ENCODE measurements at places on chromosomes 1 and 21.

- DNase-seq, result no peak
These were observed 39.5 kb upstream of the USP1 start for GRCh38 chr1:62397301-62397700.

DNA sequence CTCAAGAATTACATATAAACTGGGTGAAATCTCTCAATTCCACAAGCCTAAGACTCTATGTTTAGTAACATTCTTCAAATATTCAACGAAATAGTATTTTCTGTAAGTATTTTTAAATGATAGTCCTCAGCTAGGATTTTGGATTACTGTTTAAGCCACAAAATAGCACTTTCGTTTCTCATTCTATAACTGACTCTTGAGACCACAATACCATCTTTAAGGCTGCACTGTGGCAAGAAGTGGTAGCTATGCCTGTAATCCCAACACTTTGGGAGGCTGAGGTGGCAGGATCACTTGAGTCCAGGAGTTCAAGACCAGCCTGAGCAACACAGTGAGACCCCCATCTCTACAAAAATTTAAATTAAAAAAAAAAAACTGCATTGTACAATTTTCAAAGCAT, 126.7 kb downstream of the CDC42BPA start:
- no peak for DNase-seq

GRCh38 chr1:174123843-174124242, 35.5 kb upstream of the RABGAP1L start:
- DNase-seq, result no peak

- no peak for DNase-seq
These were observed 38.2 kb downstream of the PAX7 start for GRCh38 chr1:18668750-18669404.

DNA sequence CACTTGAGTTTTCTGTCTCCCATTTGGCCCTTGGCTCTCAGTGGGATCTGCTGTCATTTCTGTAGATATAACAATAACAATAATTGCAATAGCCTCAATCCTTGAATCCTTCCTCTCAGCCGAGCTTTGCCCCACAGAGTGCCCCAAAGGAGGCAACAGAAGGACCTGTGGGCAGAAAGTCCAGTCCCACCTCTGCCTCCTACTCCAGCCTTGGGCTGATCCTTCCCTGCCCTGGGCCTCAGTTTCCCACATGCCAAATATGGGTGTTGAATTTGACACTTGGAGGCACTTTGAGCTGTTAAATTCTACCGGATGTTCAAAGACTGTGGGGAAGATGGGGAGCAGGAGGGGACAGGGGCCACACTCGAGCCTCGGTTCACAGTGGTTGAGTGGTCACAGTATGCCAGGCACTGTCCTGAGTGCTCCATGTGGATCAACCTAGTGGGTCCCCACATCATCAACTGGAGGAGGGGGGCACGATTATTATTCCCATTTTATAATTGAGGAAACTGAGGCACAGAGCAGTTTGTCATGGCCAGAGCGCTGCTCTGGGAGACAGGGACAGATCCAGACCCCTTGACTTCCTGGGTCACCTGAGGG, 307.1 kb downstream of the MATN1 start:
- DNase-seq, result no peak

GRCh38 chr1:215416497-215416896, 150.6 kb upstream of the KCTD3 start:
- DNase-seq, result no peak

GRCh38 chr1:245111073-245111472, 43.7 kb upstream of the KIF26B start:
- no peak for DNase-seq

- no peak for DNase-seq
These were observed 122.3 kb upstream of the BACE2 start for GRCh38 chr21:41045534-41046268.

GRCh38 chr1:207316622-207317391, 4.7 kb upstream of the CD55 start:
- DNase-seq, result no peak

DNA sequence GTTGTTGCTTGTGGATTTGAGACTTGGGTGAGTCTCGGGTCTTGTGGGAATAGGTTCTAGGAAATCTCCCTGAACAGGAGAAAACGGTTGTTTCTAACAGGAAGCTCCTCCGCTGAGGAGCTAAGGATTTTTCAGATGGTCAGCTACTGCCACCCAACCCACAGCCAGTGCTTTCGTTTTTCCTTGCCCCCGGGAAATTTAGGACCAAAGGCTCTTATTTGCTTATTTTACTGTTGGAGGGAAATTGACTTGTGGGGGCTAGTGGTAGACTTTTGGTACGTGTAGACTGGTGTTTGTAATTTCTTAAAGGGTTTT, 792 bp downstream of the SNX7 start:
- DNase-seq, result no peak

GRCh38 chr1:191074881-191075280, 597.2 kb upstream of the BRINP3 start:
- DNase-seq, result no peak

DNA sequence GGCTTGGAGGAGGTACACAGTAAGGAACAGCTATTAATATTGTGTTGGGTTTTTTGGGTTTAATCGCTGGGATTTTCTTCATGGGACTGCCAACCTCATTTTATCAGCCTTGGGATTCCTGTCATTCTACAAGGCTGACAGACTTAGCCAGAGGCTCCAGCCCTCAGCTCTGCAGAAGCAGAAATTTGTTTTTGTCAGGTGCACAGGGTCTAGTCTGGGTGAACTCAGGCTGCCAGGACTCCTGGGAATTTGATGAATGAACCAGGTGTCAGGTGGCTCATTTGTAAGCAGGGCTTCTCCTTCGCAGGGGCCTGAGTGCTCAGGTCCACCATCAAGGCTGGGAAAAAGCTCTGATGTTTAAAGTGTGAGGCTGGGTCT, 11.5 kb upstream of the ZNF362 start:
- DNase-seq, result no peak

- no peak for DNase-seq
These were observed 3.8 kb downstream of the TRABD2B start for GRCh38 chr1:47993416-47993740.

- no peak for DNase-seq
These were observed 113.1 kb downstream of the ITSN1 start for GRCh38 chr21:33755354-33755753.

DNA sequence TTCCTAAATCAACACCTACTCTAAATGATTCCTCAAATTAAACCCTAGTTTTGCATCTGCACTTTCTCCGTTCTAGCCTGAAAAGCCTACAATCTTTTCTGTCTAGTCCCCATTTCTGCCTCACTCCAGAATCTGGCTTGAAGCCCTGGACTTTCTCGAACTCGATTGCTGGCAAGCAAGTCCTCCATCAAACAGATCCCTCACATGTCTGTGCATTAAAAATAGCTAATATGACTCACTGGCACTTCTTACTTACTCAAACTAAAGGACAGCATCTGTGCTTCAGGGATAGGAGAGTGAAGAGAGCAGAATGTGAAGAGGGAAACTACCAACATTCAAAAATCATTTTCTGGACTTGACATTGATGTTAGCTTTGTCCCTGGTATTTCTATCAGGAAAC, 51.8 kb upstream of the CXADR start:
- DNase-seq, result no peak

- DNase-seq, result no peak
These were observed 218.8 kb upstream of the CAMK1G start for GRCh38 chr1:209364716-209365115.

DNA sequence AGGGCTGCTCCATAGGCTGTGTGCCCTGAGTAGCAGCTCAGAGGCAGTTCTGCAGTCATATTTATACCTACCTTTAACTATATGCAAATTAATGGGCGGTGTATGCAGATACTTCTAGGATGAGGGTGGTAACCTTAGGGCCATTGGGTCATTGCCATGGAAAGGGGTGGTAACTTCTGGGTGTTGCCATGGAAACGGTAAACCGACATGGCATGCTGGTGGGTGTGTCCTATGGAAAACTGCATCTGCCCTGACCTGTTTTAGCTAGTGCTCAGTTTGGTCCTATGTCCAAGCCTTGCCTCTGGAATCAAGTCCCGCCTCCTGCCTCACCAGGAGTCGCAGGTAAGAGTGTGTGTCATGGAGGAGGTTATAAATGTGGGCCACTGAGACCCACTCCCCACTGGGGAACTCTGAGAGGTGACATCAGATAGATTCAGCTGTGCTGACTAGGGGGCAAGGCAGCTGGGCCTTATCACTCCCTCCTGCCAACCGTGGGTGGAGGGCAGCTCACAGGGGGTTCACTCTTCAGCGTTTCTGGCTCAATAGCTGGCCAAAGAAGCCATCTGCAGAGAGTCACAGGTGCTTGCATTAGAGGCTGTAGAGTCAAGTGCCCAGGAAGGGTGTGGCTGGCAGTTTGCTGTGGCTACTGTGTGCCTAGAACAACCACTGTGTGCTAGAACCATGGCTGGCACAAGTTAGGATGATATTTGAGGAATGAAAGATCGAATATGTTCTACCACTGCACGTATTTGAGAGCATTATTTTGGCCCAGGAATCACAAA, 19.0 kb downstream of the BACE2 start:
- DNase-seq, result no peak

DNA sequence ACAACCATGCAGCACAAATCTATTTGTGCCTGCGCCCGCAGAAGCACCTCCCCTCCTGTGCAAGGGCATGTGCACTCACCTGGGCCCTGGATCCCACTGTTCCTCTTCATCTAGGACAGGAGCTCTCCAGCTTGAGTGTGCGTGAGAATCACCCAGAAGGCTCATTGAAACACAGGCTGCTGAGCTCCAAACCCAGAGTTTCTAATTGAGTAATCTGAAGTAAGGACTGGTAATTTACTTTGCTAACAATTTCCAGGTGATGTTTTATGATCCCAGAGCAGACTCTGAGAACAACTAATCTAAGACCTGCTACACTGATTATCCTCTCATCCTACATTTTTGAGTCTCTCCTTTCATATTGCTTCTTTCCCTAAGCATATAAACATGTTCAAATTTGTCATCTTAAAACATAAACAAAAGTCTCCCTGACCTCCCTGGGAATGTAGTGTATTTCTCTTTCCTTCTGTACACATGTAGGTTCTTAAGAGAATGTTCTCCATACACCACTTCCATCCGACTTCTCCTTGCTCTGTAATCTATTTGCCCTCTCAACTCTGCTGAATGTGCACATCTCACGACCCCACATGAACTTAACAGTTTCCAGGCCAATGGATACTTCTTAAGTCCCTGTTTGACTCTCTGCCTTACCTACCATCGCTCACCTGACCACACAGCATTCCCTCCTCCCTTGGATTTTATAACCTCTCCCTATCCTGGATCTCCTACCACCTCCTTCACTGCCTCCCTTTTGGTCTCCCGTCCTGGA, 522.5 kb downstream of the SMYD3 start:
- DNase-seq, result no peak

GRCh38 chr1:88922214-88922613, 30.8 kb upstream of the GTF2B start:
- no peak for DNase-seq

GRCh38 chr1:25501235-25502058, 42.0 kb upstream of the LDLRAP1 start:
- DNase-seq, result no peak

DNA sequence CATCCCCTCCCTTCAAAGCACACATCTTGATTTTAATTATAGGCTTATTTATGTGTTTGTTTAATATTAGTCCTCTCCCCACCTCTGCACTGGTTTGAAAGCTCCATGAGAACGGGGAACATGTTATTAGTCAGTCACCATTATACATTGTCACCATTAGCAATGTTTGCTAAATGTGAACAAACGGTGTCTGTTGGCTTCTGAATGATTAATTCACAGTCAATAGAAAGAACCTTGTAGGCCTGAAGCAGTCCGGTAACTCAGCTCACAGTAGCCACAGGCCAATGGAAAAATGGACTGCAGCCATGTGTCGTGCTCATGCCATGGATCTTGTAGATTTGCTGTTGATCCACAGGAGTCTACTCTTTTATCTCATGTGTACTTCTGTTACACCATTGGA, 49.7 kb upstream of the NHLH2 start:
- no peak for DNase-seq

DNA sequence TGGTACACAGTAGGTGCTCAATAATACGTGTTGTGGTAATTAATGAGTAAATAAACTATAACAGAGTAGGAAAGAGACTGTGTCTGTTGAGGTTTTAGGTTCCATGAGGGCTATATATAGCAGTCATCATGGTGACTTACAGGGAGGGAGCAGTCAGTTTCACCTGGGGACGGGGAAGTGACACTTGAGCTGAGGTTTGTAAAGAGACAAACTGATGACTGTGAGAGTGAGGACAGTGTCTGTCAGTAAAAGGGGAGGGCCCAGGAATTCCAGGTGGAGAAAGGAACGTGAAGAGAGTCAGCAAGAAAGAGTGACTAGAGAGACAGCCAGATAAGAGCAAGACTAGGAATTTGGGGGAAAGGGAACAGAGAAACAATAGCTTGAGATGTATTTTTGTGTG, 30.2 kb downstream of the ABCA4 start:
- no peak for DNase-seq

GRCh38 chr1:167137332-167137781, 43.5 kb downstream of the STYXL2 start:
- DNase-seq, result no peak

DNA sequence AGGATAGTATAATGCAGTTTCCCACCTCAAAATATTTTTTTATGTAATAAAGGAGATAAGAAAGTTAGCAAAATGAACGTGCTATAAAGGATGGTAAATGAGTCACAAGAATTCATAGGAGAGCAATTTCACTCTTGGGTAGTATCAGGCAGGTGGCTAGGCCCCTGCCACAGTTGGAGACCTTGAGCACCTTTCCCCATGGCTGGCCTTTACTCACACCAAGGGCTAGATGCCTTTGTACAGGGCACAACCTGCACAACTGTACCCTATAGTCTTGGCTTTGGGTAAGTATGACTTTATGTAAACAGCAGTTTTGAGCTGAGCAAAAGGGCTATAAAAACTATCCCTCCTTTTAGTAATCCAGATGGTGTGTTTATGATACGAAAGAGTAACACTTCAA, 85.1 kb downstream of the CTH start:
- no peak for DNase-seq

- no peak for DNase-seq
These were observed 230.7 kb upstream of the FGGY start for GRCh38 chr1:59066236-59066635.

- DNase-seq, result no peak
These were observed 44.6 kb upstream of the DNASE2B start for GRCh38 chr1:84353695-84354094.

DNA sequence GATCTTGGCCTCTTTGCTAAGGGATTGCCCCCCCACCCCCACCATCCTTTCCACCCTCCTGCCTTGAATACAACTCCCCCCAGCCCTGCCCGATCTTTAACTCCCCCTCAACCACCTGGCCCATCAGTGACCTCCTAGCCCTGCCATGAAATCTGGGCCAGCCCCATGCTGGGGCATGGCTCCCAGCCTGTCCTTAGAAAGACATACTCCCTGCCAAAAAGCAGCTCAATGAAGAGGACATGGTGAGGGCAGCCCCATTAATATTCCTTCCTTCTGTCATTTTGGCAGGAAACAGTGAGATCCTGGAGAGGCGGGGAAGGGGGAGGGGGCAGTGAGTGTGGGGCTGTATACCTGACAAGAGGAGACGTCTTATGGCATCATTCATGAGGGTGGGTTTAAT, 66.8 kb upstream of the DISP3 start:
- no peak for DNase-seq

DNA sequence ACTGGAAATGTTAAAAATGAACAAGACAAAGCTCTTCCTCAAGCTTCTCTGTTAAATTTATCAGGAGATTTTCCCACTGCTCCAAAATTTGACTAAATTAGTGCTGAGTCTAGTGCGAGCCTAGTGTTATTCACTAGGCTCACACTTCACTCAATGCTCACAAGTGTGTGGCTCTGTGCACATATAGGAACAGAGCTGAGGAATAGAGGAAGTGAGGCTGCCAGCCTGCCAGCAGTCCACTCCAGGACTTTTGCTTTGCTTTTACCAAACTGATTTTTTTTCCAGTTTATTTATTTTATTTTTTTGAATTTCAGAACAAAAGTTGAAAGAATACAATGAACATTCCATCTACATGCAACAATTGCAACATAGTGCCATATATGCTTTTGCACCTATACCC, 87.2 kb downstream of the VAV3 start:
- no peak for DNase-seq
